NCI-H187 treated with DMSO at 0.1 percent for 48 hours (cell line): ENCODE measurements at places on chromosomes 13 and 19.

DNA sequence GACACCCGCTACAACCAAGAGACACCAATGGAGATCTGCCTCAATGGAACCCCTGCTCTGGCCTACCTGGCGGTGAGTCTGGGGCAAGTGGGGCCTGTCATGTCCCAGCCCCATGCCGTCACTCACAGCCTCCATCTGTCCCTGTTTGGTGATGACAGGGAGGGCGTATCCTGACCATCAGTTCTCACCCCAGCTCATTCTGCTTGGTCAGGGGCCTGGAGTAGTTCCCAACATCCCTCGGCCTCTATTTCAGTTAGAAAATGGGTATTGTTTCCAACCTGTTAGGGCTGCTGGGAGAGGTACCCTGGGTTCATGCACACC is 18.2 kb downstream of the HIPK4 start:
- DNase-seq, result no peak

DNA sequence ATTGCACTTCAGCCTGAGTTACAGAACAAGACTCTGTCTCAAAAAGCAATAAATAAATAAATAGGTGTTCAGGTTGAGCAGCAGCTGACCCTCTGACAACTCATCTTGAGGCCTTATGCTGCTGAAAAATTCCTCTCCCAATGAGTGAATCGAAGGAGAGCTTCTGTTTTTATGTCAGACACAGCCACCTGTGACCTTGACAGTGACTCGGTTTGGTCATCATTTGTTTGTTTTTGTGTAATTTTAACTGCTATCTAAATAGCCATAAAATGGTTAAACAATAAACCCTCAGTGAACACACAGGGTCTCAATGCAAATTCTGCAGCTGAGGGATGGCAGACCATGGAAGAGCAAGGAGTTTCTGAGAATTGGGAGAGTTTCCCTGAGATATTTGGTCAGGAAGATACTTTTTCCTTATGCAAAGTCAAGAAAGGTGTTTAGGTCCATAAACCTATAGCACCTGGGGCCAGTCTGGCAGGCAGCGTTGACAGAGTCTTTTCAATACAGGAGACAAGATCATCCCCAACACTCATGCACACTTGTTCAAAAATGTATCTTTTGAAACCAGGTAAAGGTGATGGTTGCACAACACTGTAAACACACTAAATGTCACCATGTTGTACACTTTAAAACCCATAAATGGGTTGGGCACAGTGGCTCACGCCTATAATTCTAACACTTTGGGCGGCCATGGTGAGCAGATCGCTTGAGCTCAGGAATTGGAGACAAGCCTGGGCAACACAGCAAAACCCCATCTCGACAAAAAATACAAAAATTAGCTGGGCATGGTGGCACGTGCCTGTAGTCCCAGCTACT is 16.6 kb upstream of the SLC25A30 start:
- DNase-seq, result no peak

DNA sequence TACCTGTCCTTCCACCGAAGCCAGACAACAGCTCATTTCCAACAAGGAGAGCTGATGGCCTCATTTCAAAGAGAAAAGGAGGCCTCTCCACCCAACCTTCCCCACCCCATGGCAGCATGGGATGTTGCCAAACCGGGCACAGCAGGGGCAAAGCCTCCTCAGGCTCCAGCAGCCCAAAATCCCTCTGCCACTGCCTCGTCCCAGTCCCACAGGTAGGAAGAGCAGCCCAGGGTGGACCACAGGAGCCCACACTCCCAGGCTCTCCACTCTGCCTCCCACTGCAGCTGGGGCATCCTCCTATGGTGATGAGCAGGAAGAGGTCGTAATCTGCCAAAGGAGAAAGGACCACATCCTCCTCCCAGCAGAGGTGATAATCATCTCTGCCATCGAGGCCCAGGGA is 50.9 kb downstream of the PEPD start:
- DNase-seq, result no peak

- no peak for DNase-seq
Measured at GRCh38 chr19:11261431-11261970, 823 bp downstream of the DOCK6 start.

DNA sequence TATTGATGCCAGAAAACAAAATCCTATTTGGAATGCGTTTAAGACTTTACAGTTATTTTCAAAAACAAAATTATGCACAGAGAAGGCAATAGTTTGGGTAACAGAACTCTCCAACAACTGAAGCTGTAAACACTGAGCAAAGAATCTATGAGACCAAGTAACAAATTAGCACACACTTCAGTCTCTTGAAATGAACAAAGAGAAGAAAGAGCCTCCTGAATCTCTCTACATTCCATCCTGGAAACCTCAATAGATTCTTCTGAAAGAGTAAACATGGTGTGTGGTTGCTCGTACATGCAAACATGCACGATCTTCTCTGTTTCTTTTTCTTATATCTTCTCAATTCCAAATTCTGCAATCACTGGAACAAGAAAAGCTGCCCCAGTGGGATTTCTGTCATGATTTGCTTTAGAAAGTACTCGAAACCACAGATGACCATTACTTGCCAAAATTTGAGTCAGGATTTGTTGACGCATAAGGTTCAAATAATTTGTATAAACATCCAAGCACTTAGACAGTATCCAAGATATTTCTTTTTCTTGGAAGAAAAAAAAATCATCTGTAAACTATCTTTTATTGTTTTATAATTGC is 137.9 kb upstream of the DACH1 start:
- DNase-seq, result no peak

GRCh38 chr13:24502533-24503378 is 9.8 kb downstream of the PARP4 start:
- DNase-seq, result no peak

DNA sequence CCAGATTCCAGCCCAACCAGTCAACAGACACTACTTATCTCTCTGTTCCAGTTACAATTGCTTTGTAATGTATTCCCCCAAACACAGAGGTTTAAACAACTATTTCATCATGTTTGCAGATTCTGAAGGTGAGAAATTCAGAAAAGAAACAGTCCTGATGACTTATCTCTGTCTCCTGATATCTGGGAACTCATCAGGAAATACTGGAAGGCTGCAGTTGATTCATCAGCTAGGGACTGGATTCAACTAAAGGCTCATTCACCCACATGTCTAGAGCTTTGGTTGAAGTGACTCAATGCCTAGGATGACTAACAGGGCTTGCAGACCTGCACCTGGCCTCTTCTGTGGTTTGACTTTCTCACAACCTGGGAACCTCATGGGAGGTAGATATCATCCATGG is 56.6 kb upstream of the GPC6 start:
- DNase-seq, result no peak

GRCh38 chr19:5058521-5059212 is 89.8 kb downstream of the KDM4B start:
- no peak for DNase-seq
